Stimulated activated CD4-positive, alpha-beta T cell treated with anti-CD3 and anti-CD28 coated beads, Interleukin-4, amount 100 ng/mL, for 1 hour (primary cell): ENCODE measurements at places on chromosomes 12 and 14.

GRCh38 chr12:116943419-116944372 is 32.9 kb downstream of the FBXW8 start:
- no peak for DNase-seq

GRCh38 chr14:81981307-81981675 is 447.6 kb upstream of the SEL1L start:
- no peak for DNase-seq

DNA sequence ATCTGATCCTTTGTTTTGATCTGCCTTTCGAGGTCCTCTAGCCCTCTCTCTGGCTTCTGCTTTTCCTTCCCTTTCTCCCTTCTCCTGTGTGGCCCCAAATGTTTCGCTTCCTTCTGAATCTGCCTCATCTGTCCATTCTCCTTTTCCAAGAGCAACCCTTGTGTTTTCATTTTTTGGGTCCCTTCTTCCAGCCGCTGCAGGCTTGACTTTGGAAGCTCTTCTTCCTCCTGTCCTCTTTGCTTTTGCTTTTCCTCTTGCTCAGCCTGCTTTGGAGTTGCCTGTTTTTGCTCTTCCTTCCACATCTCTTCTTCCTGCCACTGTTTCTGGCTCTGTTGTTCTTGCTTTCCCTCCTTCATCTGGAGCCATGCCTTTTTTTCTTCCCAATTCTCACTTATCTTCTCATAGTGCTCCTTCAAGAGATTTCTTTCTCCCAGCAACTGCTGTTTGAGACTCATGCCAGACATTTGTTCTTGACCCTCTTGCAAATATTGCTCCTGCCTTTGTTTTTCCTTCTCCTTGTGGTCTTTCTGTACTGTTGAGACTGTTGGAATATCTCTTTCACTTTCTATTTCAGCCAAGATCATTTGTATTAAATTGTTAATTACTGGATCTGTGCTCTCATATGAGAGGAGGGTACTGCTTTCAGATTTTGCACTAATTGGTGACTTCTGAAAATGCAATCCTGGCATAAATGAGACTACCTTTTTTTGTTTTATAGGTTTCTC is 42.4 kb downstream of the FAM186A start:
- DNase-seq, result no peak

- no peak for DNase-seq
These were observed 122.3 kb downstream of the MON2 start for GRCh38 chr12:62588916-62589315.

GRCh38 chr14:93741556-93742230 is 46.6 kb downstream of the PRIMA1 start:
- DNase-seq, result no peak

DNA sequence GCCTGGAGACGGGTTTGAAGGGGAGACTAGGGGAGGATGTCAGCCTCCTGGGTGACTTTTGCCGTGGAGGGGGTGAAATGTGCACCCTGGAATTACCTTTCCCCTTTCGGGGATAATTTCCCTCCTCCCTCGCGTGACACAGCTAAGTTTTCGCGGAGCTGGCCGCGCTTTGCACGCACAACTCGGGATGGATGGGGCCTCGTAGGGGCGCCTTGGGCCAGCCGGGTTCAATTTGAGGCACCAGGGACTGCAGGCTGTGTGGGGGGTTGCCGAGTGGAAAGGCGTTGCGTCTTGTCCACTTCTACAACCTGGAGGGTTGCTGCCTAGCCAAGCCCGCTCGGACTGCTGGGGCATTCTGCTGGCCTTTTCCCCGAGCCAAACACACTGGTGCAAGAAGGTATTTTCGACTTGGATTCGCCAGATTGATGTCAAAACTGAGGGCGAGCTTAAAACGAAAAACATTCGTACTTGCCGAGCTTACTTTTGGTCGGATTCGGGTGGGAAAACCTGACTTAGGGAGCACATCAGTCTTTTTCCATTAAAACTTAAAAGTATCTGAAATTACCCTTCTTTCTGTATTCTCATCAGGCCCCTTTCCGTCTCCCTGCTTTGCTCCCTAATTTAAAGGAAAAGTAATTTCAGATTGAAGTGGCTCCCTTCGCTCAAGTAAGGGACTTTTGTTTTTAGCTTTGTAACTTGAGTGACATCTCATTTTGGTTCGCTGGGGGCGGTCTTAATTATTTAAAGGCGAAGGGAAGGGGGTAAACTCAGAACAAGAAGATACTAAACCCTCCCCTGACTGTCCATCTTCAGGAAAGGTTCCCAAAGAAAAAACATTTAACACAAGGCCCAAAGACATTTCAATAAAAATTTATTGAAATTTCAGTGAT is 14.3 kb downstream of the TBX3 start:
- no peak for DNase-seq

GRCh38 chr12:53616950-53617349 is 9.2 kb downstream of the ATF7 start:
- no peak for DNase-seq

GRCh38 chr12:27474344-27474743 is 27.8 kb downstream of the SMCO2 start:
- no peak for DNase-seq

DNA sequence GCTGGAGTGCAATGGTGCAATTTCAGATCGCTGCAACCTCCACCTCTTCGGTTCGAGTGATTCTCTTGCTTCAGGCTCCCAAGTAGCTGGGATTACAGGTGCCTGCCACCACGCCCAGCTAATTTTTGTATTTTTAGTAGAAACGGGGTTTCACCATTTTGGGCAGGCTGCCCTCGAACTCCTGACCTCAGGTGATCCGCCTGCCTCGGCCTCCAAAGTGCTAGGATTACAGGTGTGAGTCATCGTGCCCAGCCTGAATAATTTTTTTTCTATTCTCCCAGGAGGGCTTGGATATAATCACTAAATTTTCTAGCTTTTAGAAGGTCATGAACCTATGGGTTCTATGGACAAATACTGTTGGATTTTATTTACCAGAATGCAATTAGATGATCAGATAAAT is 44.7 kb upstream of the GNPNAT1 start:
- DNase-seq, result no peak

GRCh38 chr12:56626701-56627100 is 3.4 kb downstream of the BAZ2A start:
- DNase-seq, result no peak

GRCh38 chr14:95255487-95255886 is 64.2 kb downstream of the CLMN start:
- DNase-seq, result no peak

DNA sequence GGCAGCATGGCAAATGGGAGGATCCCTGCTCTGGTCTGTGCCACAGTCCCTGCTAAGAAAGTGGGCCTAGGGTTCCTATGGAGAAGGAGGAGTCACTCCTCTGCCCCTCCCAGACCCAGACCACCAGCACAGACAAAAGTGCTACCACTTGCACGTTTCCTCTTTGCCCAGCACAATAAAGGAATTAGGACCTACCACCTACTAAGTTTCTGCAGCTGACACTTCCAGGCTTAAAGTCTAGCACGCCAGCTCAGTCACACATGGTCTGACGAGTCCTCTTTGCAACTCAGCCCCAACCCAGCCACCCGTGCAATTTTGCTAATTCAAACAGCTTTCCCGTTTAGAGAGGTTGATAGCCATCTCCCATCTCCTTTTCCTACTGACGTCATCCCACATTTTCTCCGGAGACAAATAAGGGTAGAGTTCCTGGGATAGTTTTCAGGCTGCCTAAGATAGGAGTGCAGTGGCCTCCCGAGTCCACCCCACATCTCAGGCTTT is 66.2 kb upstream of the PTGR2 start:
- no peak for DNase-seq

- DNase-seq, result no peak
These were observed 13.7 kb downstream of the TCTN1 start for GRCh38 chr12:110627500-110628195.

- no peak for DNase-seq
These were observed 150.4 kb downstream of the KSR2 start for GRCh38 chr12:117818400-117818799.

DNA sequence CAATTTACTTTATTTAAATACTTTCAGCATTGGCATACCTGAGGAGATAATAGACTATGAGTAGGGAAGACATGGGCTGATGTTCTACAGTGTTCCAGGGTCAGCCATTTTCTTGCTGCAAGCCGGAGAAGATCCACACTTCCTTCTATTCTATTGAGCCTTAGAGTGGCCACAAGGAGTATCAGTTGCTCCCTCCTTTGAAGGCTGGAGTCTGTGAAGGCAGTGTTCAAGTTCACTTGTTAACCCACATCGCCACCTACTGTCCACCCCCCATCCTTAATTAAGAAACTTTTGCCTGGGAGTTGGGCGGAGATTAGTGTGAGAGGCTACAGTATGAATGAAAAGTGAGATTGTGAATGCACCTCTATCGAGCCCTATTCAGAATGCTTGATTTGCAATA is 666.6 kb downstream of the NRXN3 start:
- DNase-seq, result no peak

DNA sequence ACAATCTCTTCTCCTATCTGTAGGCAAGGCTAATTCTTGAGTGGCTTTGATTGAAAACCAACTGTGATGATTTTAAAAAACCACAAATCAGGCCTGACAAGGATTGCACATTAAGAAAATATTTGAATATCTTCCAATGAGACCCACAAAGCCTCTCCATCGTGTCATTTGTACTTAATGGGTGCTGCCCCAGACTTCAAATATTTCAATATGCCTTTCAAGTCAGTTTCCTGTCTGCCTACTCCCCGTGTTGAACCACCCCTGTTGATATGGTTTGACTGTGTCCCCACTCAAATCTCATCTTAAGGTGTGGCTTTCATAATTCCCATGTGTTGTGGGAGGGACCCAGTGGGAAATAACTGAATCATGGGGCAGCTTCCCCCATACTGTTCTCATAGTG is 159.7 kb upstream of the EGLN3 start:
- DNase-seq, result no peak

- no peak for DNase-seq
These were observed 943 bp upstream of the MGAT4C start for GRCh38 chr12:86257134-86257533.

GRCh38 chr12:66516133-66516532 is 162.7 kb downstream of the GRIP1 start:
- DNase-seq, result no peak

- no peak for DNase-seq
These were observed 3.9 kb downstream of the SNAPC1 start for GRCh38 chr14:61766151-61766550.

DNA sequence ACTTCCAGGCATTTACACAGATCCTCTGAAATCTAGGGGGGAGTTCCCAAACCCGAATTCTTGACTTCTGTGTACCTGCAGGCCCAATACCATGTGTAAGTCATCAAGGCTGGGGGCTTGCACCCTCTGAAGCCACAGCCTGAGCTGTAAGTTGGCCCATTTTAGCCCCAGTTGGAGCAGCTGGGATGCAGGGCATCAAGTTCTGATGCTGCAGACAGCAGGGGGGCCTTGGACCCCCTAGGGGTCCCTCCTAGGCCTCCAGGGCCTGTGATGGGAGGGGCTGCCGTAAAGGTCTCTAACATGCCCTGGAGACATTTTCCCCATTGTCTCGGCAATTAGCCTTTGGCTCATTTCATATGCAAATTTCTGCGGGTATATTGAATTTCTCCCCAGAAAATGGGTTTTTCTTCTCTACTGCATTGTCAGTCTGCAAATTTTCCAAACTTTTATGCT is 59.5 kb downstream of the LRIG3 start:
- no peak for DNase-seq

DNA sequence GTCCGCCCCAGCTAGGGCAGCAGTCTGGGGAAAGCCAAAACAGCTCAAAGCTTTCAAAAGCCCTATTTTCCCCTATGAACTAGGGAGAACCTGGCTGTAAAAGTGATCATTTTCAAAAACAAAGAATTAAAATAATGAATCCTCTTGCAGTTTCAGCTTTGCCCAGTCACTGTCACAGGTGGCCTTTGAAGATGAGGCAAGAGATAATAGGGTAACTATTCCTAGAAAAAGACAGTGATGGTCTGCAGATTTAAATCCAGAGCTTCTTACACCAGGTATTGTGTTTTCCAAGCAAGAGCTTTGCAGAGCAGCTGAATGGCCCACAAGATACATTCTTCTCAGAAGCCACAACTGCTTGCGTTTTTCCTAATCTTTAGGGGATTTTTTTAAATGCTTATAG is 80.2 kb upstream of the NUDT4 start:
- no peak for DNase-seq

DNA sequence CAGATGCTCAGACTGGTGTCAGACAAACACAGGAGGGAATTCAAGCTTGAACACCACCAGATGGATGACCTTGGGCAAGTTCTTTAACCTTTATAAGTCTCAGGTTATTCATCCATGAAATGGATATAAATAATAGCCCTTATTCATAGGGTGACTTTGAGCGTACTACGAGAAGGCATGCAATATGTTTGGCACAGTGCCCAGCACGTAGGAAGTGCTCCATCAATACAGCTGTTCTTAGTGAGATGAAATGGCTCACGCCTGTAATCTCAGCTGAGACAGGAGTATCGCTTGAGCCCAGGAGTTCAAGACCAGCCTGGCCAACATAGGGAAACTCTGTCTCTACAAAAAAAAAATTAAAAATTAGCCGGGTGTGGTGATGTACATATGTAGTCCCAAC is 84.8 kb upstream of the FICD start:
- no peak for DNase-seq

DNA sequence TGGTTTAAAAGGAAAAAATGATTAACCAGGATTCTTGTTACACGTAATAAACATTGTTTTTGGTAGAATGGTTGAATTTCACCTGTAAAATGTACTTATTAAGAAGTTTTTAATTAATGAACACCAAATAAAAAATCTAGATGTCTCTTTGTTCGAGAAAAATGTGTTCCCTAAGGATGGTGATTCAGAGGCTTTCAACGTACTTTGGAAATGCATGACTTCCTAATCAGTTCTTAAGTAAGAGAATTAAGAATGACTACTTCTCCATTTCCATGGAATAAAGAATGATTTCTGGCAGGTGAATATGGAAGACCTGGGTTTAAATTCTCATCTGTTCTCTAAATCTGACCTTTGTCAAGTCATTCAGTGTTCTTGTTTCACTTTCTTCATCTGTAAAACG is 428.6 kb downstream of the KCNH5 start:
- no peak for DNase-seq

DNA sequence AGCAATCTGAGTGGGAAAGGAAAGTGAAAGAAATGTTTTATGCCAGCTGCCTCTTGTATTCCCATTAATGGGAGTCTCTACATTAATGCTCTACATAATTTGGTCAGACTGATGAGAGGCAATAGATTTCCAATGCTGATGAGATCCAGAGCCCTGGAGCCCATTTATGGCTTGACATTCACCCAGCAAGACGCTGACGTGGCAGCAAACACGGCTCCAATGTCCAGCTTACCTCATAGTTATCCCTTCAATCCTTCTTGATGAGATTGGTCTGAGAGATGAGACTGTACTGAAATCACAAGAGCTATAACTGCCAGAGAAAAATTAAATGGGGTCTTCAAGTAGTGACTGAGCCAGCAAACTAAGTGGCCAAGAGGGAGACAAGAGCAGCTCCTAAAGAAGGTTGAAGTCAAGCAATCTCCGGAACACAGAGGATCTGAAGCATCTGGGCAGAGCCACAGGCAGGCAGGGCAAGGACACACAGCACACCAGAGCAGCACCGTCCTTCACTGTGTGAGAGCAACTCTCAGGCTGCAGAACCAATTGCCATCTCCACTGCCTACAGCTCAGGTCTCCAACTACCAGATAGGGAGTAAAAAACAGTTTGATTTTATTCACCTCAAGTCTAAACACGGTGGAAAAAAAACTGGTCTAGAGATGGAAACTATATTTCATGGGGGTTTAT is 7.3 kb upstream of the MYO1A start:
- DNase-seq, result no peak

- no peak for DNase-seq
These were observed 14.3 kb downstream of the SERPINA10 start for GRCh38 chr14:94278731-94279130.

- DNase-seq, result no peak
These were observed 4.9 kb upstream of the PTGDR start for GRCh38 chr14:52262600-52262999.
